ENCODE measurements at places on chromosomes 7 and 10.

GRCh38 chr7:106367018-106367420 is 82.2 kb upstream of the NAMPT start:
- no peak for DNase-seq

DNA sequence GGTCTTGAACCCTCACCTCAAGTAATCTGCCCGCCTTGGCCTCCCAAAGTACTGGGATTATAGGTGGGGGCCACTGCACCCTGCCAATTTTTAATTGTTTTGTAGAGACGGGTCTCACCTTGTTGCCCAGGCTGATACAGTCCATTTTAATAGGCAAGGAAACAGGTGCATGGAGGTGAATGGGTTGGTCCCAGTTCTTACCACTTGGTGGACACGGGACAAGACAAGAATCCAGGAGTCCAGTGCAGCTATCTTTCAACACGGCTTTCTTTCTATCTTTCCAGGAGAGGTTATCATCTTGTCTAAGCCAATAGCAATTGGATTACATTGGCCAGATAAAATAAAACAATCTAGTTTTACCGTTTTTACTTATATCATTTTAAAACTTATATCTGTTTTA is 23.8 kb downstream of the TCF7L2 start:
- DNase-seq: no peak

DNA sequence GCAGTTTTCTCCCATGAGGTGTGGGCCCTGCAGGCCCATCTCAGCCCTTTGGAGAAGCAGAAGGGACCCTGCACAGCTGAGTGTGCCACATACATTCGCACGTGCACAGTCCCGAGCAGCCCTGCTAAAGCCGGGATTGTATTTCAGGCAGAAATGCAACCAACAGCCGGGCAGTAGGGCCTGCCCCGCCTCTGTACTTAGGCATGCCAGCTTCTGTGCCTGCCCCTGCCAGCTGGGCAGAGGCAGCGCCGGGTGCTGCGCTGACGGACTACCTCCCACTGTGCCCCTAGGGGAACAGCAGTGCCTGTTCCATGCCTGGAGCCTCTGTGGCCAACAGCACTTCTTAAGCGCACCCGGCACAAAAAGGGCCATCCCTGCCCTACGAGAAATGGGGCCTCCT is 170.3 kb downstream of the NEURL1 start:
- DNase-seq: no peak

DNA sequence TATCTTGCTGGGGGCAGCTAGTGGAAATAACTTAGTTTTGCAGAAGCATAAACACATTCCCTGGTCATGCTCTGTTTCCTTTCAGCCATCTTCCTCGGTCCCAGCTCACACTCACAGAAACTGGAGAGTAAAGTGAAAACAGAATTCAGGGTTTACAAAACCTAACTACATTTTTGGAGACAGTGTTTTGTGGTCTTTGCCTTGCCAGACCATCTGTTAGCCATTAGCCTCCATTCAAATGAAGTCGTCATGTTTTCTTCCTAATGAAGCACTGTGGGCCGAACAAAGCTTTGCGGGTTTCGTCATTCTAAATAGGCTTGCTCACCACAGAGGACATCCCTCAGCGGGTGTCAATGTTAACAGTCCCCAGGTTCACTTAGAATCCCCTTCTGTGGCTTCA is 214.6 kb upstream of the TMEM72 start:
- no peak for DNase-seq

- no peak for DNase-seq
Observed at GRCh38 chr10:121570315-121570714, 27.9 kb downstream of the FGFR2 start.

DNA sequence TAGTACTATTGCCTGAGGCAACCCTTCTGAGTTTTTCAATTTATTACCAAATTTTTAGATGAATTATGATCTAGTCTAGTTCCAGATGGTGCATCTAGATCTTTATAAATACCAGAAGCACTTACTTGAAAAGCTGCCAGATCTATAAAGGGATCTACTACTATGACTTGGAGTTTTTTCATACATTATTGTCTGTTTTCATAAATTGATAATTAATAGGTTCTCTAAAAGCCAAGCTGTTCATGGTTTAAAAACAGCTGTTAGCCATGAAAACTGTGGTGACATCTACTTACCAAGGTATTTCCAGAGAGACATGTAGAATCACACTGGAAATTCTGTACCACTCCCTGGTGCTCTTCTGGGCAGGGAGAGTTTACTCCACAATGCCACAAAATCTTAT is 786.5 kb upstream of the C7orf33 start:
- DNase-seq: no peak

DNA sequence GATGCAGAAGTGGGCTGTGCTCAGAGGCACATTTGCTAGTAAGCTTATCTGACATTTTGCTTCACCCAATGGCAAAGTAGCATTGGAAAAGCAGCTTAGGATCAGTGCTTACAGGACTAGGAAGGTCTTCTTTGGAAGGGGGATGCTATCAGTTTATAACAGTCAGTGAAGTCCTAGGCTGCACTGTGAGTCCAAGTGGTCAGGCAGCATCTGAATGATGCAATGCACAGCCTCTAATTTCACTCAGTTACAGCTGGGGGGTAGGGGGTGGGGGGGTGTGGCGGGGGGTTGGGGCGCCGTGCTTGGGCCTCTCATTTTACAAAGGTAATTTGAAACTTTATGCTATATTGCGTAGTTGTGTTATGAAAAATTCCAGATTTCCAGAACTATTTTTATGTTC is 652.3 kb upstream of the MGMT start:
- no peak for DNase-seq

GRCh38 chr10:56823849-56824248 is 462.8 kb upstream of the ZWINT start:
- DNase-seq: no peak

- no peak for DNase-seq
Observed at GRCh38 chr10:69057261-69057950, 30.5 kb upstream of the SRGN start.

DNA sequence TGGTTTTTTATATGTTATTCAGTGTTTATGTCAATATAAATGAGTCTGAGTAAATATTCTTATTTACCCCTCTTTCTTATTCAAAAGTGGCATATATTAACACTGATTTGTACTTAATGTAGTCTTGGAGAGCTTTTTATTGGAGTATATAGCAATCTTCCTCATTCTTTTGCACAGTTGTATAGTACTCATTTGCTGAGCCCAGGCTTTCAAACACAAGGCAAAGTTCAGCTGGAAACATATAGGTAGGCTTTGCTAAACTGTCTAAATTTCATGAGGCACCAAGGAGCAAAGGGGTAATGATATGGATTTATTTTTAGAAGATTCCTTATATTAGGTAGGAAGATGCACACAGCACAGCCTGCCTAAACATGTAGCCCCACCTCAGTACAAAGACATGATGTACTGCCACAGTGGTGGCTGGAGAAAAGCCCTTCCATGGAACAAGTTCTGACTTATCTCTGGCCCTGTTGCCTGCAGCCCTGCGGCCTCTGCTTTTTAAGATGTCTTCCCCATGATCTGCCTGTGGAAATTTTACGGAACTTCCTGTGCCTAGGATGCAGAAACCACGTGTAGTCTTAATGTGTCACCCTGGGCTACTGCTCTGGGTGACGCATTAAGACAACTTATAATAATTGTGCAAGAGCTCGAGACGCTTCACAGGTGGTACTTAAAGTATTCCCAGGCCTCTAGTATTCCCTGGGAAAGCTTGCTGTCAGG is 9.6 kb upstream of the PDCD4 start:
- no peak for DNase-seq

GRCh38 chr7:111537134-111537533 is 25.2 kb downstream of the IMMP2L start:
- no peak for DNase-seq

- DNase-seq: no peak
Observed at GRCh38 chr10:123882177-123882576, 9.4 kb downstream of the CPXM2 start.

- no peak for DNase-seq
Observed at GRCh38 chr7:147151661-147152060, 1035.1 kb downstream of the CNTNAP2 start.

DNA sequence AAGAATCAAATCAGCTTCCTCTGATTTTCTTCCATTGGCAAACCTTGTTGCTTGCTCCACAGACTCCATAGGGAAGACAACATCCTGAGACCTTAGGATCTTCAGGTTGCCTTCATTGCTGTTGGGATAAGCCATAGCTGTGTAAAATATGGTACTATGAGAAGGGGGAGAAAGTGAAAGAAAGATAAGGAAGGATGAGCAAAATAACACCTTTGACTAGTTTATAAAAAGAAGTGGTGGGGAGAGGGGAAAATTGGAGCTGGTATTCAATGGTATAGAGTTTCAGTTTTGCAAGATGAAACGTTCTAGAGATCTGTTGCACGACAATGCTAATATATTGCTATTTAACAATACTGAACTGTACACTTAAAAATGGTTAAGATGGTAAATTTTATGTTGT is 180.4 kb upstream of the PHYHIPL start:
- no peak for DNase-seq

DNA sequence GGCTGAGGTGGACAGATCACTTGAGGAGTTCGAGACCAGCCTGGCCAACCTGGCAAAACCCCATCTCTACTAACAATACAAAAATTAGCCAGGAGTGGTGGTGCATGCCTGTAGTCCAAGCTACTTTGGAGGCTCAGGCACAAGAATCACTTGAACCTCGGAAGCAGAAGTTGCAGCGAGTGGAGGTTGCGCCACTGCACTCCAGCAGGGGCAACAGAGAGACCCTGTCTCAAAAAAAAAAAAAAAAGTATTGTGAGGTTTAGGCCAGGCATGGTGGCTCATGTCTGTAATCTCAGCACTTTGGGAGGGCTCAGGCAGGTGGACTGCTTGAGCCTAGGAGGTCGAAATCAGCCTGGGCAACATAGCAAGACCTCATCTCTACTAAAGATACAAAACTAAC is 16.0 kb downstream of the TET1 start:
- DNase-seq: no peak

DNA sequence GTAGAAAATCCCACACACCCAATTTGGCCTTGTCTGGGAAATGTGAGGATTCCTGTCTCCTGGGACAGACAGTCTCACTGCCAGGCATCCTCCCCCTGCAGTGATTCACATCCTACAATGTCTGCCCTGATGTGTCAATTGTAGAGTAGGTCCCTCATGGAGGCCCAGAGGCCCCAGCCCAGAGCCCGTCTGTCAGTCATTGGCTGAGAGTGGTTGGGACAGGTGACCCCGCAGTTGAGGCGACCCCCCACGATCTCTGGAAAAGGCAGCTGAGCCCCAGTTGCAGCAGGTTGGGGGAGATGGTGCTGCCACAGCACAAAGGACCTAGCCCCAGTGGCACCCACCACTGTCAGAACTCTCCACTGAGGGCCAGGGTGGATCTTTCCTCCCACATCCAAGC is 84.3 kb upstream of the INSIG1 start:
- DNase-seq: no peak

DNA sequence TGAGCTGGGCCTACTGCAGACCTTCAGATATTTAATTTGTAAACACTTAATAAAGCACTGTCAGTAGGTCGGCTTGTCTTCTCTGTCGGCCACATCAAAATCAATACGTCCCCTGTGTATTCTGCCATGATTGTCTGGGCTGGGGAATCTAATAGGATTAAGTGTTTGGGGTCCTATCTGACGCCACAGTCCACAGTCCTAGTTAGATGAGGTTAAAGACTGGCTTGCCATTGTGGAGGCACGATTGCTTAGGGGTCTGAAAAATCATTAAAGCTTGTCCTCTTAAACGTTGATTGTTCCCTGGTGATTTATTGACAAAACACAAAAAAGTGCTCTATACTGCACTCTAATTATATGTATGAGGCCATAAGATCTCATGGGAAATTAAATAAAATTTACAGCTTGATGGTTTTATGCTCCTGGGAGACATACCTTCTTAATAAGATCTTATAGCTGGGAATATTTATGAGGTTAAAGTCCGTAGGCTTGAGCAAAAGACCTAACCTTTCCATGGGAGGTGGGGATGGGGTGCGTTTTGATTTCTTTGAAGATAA is 650.3 kb upstream of the GALNT17 start:
- no peak for DNase-seq

DNA sequence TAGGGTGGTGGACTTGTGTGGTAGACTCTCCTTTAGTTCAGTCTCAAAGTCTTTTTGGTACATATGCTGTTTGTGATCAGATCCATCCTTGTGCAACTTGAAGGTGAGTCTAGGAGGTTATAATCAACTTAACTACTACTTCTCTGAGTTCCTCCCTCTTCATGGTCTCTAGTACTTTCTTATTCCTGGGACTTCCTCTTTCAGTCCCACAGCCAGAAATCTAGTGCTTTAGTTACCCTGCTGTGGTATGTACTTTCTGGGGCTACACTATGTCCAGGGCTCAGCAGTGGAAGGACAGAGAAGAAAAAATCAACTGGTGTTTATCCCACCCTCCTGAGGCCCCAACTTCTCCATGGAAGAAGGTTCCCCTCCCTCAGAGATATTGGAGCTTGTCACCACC is 19.4 kb upstream of the ATAD1 start:
- no peak for DNase-seq

GRCh38 chr10:30285970-30286369 is 63.1 kb downstream of the MTPAP start:
- DNase-seq: no peak

GRCh38 chr10:10977978-10978377 is 39.7 kb upstream of the CELF2 start:
- DNase-seq: no peak

DNA sequence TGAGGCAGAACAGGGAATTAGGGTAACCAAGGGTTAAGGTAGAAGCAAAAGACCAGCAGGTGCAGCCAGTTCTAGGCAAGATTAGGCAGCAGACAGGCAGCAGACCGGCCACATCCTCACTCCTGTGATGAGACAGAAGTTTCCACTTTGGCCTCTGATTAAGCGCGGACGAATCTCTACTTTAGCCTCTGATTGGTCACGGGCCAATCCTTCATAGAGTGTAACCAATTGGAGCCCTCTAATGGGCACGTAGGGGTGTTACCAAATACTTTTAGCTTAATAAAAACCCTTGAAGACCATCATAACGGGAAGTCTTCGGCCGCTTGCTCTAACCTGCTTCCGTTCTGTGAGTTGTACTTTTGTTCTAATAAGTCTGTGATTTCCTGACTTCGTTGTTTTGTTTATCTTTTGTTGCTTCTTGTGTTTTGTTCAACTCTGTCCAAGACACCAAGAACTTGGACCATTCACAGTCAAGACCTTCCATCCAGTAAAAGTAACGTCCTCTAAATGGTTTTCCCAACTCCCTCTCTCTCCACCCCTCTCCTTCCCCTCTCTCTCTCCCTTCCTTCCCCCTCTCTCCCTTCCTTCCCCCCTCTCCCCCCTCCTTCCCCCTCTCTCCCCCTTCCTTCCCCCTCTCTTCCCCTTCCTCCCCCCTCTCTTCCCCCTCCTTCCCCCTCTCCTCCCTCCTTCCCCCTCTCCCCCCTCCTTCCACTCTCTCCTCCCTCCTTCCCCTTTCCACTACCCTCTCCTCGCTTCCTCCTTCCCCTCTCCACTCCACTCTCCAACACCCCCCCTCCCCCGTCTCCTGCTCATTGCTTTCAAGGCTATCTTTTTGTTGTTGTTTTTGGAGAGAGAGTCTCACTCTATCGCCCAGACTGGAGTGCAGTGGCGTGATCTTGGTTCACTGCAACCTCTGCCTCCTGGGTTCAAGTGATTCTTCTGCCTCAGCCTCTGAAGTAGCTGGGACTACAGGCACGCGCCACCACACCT is 13.2 kb upstream of the MALSU1 start:
- no peak for DNase-seq

- no peak for DNase-seq
Observed at GRCh38 chr10:9198611-9199010, 1144.1 kb downstream of the GATA3 start.

GRCh38 chr10:21995557-21995956 is 8.0 kb downstream of the DNAJC1 start:
- DNase-seq: no peak

GRCh38 chr7:158771-159170 is 33.6 kb upstream of the FAM20C start:
- no peak for DNase-seq

GRCh38 chr10:21031232-21031795 is 134.2 kb upstream of the NEBL start:
- DNase-seq: no peak

Measured in stimulated activated CD4-positive, alpha-beta T cell treated with anti-CD3 and anti-CD28 coated beads, TNF-alpha, amount 100 ng/mL, for 24 hours (primary cell).